Immature natural killer cell (primary cell): ENCODE measurements at places on chromosomes 3 and 15. TPM values are rescaled to one million over a fixed set of nuclear protein-coding genes. Genes with fewer than 3 reads are reported as not detected.

GRCh38 chr15:42092398-42093318 is 1.7 kb downstream of the PLA2G4D start:
- no peak for DNase-seq

Gene FRMD5
- 0.75 TPM for polyA plus RNA-seq

DNA sequence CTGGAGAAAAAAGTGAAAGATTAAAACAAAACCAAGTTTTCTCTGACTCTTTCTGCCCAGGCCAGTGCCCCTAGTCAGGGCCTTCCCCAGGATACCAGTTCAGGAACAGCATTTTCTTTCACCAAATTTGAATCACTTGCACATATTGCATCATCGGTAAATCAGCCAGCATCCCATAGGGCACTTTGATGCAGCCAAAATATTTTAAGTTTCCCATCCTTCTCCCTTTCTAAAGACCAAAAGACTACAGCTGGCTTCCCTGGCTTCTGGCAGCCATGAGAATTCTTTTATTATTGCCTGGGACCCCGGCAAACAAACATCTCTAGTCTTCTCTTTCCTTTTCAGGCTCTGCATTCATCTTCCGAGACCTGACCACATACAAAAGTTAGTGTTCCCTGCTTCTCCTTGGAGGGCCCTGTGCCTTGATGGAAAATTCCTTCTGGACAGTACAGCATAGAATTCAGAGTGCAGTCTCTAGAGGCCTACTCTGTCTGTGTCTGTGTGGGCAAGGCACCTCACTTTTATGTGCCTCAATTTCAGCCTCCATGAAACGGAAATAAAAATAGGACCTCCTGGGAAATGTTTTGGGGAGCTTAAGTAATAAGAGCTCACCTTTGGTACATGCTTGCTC is 348.0 kb downstream of the VPS13C start:
- no peak for DNase-seq

DNA sequence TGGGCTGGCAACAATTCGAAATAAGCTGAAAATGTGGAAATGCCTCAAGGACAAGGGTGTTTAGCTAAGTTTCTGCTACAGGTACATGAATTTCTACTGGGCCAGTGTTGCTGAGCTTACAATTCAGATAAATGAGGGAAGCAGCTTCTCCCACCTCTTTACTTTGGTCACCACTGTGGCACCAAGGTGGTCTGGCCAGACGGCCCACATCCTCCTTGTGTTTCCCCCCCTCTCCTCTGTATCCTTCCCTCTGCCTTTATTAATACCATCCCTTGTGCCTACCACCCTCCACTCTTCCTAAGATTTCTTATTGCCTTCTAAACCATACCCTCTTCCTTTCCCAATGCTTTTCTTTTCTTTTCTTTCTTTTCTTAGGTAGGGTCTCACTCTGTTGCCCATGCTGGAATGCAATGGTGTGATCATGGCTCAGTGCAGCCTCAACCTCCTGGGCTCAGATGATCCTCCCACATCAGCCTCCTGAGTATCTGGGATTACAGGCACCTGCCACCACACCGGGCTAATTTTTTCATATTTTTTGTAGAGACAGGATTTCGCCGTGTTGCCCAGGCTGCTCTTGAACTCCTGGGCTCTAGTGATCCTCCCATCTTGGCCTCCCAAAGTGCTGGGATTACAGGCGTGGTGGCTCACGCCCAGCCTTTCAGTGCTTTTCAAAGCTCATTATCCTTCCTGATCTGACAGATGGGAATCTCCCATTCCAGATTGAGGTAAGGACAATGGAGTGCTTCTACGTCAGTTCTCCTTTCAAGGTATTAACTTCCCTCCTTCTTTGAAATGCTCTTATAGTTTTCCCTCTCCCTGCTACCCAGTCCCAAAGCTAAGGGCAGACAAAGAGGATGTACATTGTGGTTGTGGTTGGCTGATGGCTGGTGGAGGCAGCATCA is 14.8 kb downstream of the ANXA2 start:
- no peak for DNase-seq
